ENCODE measurements at places on chromosomes 13 and 19.
A peak's percentile ranks its signal among the peaks of the same experiment; 100 is the strongest.

GRCh38 chr19:37990362-37990761 is 83.4 kb downstream of the SIPA1L3 start:
- DNase-seq, result no peak

DNA sequence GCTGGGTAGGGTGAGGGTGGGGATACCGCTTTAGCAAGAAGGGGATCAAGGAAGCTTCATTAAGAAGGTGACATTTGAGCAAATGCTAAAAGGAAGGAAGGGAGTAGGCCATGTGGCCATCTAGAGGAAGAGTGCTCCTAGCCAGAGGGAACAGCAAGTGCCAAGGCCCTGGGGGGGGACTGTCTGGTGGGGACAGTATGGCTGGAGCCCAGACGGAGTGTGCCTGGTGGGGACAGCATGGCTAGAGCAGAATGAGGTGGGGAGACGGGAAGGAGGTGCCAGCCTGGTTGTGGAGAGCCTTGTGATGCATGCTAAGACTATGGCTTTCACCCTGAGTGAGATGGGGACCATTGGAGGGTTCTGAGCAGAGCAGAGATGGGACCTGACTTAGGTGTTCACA is 2.1 kb upstream of the TGFB1 start:
- no peak for DNase-seq

- no peak for DNase-seq
Observed at GRCh38 chr19:8017808-8018207, 12.4 kb upstream of the ELAVL1 start.

GRCh38 chr13:52345048-52345447 is 60.9 kb downstream of the THSD1 start:
- DNase-seq, result no peak

GRCh38 chr13:77291774-77292173 is 35.1 kb downstream of the MYCBP2 start:
- DNase-seq, result no peak

GRCh38 chr13:88761145-88761544 is 1090.0 kb downstream of the SLITRK5 start:
- DNase-seq, result no peak

GRCh38 chr19:1567848-1568227 is 287 bp downstream of the MEX3D start:
- DNase-seq, result no peak

- no peak for DNase-seq
Observed at GRCh38 chr13:102707467-102707866, 12.6 kb upstream of the METTL21C start.

GRCh38 chr13:99911965-99912566 is 59.5 kb downstream of the ZIC5 start:
- DNase-seq, result no peak

DNA sequence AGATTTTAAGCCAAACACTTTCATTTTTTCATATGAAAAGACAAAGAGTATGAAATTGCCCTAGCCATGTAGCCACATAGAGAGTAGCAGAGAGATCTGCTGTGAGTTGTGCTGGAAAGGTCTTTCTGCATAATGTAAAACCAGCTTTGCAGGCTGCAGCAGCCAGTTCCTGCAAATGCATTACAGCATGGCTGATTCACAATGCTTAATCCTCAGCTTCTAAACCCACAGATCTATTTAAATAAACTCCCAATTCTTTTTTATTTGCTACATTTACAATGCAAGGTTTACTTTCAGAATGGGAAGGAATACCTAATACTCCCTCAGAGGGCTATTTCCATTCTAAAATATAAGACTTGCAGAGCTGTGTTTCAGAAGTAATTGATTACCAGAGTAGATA is 185.6 kb upstream of the STARD13 start:
- DNase-seq, result no peak

DNA sequence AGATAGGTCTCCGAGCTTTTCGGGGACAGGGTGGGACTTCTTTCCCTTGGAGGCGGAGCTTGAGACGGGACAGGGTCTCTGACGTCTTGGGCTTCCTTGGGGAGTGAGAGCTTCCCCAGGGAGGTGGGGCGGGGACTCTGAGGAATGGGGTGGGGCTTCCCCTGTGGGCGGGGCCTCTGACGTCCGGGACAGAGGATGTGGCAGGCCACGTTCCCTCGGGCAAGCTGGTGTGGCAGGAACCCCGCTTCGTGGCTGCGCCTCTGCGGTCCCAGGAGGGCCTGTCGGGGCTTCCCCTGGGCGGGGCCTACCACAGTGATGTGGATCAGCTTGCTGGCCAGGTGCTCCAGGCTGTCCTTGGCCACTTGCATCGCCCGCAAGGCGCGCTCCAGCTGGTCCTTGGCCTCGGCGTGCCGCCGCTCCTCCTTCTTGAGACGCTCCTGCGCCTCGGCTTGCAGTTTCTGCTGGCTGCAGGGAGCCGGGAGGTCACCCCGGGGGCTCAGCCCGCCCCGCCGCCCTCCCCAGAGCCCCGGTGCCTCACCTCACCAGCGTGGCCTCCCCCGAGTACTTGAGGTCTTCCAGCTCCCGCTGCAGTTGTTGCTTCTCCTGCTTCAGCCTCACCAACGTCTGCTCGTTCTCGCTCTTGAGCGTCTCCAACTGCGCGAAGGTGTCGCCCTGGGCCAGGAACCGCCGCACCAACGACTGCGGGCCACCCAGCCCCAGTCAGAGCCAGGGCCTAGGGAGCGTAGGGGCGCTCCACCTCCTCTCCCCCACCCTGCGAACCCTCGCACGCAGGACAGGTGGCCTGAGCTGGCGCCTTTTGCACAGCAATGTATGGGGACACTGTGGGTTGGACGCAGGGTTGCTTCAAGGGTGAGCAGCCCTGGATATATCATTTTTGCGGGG is 3.3 kb upstream of the RGL3 start:
- DNase-seq, result no peak

DNA sequence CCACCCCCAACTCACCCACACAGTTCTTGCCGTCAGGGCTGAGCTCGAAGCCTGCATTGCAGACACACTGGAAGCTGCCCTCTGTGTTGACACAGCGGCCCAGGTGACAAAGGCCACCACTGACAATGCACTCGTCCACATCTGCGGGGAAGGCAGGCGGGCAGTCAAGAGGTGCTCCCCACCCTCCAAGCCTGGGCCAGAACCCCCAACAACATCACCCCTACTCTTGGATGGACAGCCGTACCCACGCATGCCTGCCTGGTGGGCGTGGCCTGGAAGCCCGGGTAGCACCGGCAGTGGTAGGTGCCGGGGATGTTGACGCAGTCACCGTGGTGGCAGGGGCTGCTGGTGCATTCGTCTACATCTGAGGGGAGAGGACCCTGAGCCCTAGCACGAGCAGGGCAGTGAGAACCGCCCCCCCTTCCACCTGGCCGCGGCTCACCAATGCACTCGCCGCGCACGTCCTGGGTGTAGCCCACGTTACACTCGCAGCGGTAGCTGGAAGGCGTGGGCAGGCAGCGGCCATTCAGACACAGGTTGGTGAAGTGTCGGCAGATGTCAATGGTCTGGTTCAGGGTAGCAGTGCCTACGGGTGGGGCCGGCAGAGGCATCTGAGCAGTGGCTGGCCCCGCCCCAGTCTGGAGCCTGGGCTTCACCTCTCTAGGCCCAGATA is 13.3 kb downstream of the FBN3 start:
- no peak for DNase-seq

DNA sequence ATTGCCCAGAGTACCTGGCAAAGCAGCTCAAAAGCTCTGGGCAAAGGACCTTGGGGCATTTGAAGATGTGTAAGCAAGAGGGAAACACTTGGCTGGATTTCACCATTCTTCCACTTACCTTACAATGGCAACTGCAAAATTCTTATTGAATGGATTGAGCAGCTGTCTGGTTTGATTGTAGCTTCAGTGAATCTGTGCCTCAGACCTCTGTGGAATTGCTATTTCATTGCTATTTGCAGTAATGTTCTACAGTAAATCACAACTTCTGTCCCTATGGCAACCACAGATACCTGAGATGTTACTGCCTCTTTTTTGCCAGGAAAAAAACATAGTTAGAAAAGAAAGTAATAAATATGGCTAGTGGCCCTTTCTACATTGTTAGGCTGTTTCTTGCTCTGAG is 519.5 kb downstream of the SUCLA2 start:
- DNase-seq, result no peak

GRCh38 chr19:3178973-3179738 is 587 bp downstream of the S1PR4 start:
- DNase-seq, result no peak

- DNase-seq, result no peak
Observed at GRCh38 chr13:88651531-88651930, 980.4 kb downstream of the SLITRK5 start.

DNA sequence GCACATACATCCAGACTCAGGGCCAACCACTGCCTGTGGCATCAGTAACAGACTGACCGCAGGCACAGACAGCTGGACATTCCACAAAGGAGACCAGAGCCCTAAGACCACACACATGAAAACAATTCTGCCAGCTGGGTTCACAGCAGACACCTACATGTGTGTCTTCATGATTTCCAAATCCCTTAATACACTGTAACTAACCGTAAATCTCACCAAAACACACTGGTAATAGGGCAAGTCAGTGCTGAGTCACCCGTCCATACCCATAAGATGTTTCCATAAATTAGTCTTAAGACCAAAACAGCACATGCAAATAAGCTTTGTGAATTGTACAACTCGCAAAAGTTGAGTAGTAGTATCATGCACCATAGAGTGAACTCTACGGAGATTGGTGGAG is 65.4 kb downstream of the TUBGCP3 start:
- DNase-seq, result no peak

DNA sequence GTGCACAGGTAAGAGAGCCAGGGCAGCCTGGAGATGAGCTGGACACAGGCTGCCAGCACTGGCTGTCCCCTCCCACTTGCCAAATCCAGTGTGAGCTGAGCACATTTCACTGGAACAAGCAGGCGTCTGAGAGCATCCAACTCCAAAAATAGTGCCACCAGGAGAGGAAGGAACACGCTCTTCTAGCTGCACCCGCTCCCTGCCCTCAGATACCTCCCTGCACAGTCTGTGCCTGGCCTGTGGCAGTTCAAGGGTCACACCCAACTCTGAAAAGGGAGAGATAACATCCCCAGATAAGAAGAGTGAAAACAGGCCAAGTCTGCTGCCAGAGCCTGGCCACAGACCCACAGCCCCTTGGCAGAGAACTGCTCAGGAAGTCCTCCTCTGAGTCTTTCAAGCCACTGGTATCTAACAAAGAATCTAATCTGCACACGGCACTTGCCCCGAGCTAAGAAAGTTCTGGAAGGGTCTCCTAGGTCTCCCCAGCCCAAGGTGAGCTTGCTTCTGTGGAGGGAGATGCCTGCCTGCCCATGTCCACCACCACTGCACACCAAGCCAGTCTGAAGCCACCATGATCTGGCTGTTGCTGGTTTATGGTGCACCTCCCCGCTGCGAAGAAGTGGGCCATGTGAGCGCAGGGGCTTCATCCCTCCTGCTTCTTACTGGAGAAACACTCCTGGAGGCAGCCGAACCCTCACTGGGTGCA is 14.7 kb downstream of the ELL start:
- no peak for DNase-seq

- no peak for DNase-seq
Observed at GRCh38 chr19:57071444-57071843, 48.3 kb upstream of the USP29 start.

DNA sequence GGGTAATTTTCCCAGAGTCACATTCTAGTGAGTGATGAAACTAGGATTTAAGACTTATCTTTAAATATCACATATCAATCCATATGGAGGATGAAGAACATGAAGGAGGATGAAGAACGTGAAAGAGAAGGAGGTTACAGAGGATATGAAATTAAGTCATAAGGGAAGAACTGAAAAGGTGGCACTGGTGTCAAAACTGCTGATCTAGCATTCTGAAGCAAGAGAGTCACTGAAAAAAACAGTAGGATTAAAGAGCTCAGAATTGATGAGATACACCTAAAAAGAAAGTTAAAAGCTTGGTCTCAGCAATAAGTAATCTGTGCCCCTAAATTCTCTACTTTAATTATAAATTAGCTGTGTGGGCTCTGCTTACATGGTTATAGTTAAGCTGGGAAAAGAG is 156.5 kb downstream of the KCTD12 start:
- DNase-seq, result no peak

DNA sequence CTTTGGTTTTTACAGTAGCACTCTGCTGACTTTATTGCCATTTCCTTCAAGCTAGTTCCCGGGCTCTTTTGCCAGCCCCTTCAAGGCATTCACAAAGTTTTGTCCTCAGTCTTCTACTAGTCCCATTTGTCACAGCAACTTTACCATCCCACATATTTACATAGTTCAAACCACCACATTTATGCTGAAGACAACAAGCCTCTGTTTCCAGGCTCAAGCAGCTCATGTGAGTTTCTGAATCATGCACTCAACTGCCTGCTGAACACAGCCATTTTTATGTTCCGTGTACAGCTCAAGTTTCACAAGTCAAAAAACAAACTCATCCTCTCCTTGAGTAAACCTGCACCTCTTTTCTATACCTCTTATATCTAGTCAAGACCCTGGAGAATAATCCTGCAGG is 977.0 kb upstream of the SLC10A2 start:
- DNase-seq, result no peak

DNA sequence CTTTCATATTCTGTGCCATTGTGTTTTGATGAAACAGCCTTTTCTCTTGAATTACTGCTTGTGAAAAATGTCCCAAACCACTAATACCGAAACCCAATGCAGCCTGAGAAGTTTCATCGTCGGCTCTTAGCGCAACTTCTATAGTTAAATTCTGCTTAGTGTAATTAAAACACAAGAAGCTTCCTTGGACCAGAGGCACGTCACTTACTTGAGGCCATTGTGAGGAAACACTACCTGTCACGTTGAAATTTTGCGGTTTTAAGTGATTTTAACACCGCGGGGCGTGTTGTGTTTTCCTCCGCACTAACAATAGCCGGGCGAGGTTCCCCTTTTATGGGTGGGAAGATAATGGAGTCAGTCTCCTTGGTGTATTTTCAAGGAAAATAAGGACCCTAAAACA is 70.9 kb downstream of the GGACT start:
- no peak for DNase-seq

DNA sequence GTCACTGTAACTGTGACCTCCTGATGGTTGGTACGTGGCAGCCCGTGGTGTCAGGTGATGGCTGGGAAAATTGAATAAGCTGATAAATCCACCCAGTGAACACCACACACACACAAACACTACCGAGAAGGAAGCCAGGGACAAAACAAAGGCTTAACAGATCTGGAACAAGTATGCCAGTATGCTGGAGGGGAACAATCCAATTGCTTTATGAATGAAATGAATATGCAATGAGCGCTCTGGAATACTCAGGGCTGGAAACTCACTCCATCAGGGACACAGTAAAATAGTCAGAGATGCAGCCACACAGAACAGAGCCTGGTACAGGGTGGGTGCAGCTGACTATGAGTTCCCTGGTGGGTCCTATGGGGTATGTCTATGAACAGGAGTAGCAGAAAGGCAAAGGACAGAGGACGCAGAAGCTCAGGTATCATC is 16.7 kb downstream of the TMTC4 start:
- no peak for DNase-seq

DNA sequence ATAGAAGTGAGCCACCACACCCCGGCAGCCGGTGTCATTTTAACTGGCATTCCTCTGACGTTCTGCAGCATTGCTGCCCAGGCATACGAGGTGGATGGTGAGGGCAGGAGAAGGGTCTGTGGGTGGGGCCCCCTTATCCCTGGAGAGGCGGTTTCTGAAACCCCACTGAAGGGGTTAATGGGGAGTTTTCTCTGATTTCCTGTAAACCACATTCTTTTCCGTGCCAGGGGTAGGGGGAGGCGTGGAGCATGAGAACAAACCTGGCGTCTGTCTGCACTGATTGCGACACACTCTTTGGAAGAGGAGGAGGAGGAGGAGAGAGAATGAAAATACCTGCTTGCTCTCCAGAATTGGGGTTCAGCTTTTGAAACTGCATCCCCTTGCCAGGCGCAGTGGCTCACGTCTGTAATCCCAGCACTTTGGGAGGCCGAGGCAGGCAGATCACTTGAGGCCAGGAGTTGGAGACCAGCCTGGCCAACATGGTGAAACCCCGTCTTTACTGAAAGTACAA is 2.7 kb upstream of the C3 start:
- no peak for DNase-seq

GRCh38 chr19:45667620-45668341 is at the start of gene GIPR:
GIPR (plus strand) TSS chr19:45668221; CDS start chr19:45669521, 1,300 bp downstream.
- DNase-seq, result peak; percentile 44

Data from activated CD8-positive, alpha-beta memory T cell treated with anti-CD3 and anti-CD28 coated beads for 1 hour (primary cell).